ENCODE measurements at places on chromosomes 7 and 10.

DNA sequence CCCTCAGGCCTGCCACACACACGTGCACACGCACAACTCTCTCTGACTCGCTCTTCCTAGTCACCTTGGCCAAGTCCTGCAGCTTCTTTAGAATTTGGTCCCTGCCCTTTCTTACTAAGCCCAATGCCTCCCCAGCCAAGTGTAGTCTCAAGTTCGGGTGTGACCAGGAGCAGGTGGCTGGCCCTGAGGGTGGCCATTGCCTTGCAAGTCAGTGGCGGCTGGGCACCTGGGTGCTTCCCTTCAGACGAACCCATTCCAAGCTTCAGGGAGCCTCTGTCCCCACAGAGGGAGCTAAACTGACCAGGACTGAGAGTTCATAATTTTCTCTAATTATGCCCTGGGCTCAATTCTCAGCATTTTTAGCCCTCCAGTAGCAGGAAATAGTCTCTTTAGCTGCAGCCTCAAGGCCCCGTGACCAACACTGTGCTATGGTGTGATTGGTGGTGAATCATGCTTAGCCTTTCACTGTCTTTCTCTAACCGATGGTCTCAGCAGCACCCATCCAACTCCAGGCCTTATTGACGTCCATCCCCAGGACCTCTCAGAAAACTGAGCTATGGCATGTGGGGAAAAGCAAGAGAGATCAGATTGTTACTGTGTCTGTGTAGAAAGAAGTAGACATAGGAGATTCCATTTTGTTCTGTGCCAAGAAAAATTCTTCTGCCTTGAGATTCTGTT lies 34.7 kb upstream of the FXYD4 start:
- no peak for DNase-seq

DNA sequence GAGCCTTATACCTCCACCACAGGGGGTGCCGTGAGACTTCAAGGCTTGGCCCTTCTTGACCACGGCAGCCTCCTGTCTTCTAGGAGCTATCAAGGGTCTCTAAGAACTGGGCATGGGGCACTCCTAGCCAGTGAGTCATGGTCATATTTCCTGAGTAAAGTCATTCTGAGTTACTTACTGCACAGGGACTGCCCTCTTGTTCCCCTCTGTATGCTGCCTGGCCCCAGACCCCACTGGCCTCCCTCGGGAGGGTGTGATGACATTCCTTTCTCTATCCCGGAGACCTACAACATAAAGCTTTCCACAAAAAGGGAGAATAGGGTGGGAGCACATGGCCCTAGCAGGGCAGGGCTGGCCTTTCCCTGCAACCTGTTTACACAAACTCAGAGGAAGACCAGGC lies 21.4 kb downstream of the DPCD start:
- no peak for DNase-seq

GRCh38 chr10:986881-987619 lies 1.2 kb upstream of the GTPBP4 start:
- no peak for DNase-seq

GRCh38 chr10:133224756-133225372 lies 5.2 kb upstream of the UTF1 start:
- DNase-seq: no peak

DNA sequence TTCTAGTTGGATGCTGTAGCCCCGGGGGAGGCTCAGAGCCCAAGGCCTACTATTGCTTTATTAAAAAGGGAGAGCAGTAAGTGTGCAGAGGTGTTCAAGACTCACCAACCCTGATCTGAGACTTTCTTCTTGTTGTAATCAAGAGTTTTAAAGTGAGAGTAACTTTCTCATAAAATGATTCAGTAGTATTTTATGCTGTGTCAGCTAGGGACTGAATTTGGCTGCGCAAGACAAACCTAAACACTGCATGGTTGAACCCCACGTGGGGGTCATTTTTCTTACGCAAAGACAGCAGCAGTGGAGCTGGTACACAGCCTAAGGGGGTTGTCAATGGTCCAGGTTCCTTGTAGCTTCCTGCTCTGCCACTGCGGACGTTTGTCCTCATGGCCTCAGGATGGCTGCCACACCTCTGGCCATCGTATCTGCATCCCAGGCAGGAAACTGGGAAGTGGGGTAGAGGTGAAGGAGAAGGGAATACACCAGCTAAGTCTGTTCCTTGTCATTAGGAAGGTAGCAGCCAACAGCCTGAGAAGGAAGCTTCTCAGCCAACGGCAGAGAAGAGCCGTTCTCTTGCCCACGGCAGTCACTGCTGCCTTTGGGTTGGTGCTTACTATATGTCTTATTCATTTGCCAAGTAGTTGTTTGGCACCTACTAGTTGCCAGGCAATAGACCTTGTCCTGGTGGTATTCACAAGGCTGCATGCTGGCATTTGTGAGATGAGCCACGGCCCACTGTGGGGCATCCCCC lies 44.7 kb downstream of the ELFN1 start:
- DNase-seq: no peak

DNA sequence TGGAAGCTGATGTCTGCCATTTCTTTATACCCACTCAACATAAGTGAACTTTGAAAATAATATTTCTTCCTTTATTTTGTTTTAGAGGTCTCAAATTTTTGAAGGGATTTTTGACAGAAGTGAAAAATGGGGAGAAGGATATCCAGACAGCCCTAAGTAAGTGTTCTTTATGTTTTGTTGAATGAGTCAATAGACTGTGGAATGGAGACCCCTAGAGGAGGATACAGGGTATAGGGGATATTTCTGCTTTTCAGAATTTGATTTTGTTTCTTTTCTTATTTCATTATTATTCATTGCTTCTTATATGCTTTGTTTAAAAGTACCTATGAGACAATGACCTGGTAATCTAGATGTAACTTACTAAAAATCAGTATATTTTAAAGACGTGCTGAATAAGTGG lies 34.4 kb downstream of the PLEKHA8 start:
- no peak for DNase-seq

- no peak for DNase-seq
Measured at GRCh38 chr7:95340491-95340890, 16.2 kb upstream of the PON1 start.

DNA sequence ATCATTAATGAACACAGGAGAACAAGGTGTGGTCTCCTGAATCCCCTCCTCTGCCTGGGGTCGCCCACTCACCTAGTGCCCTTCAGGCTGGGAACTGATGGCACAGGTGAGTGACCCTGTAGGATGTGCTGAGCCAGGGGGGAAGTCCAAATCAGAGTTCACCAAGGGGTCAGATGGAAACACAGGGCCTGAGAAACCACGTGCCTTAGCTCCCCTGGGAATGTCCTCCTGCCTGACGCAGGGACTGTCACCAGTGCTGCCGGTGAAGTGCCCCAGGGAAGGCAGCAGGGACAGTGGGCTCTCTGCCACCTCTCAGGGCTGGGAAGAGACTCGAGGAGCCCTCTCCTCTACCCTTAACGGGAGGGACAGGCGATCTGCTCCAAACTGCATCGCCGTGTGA lies 5.8 kb upstream of the PYROXD2 start:
- no peak for DNase-seq

GRCh38 chr7:157502701-157503111 lies 165.9 kb downstream of the DNAJB6 start:
- no peak for DNase-seq

GRCh38 chr10:130715686-130716670 lies 579.8 kb downstream of the GLRX3 start:
- no peak for DNase-seq

- DNase-seq: no peak
Measured at GRCh38 chr7:37445064-37445723, 3.5 kb downstream of the ELMO1 start.

GRCh38 chr10:62433181-62433692 lies 59.1 kb downstream of the ZNF365 start:
- peak; percentile 39 for DNase-seq

- DNase-seq: no peak
Measured at GRCh38 chr7:22584179-22584578, 84.2 kb upstream of the STEAP1B start.

DNA sequence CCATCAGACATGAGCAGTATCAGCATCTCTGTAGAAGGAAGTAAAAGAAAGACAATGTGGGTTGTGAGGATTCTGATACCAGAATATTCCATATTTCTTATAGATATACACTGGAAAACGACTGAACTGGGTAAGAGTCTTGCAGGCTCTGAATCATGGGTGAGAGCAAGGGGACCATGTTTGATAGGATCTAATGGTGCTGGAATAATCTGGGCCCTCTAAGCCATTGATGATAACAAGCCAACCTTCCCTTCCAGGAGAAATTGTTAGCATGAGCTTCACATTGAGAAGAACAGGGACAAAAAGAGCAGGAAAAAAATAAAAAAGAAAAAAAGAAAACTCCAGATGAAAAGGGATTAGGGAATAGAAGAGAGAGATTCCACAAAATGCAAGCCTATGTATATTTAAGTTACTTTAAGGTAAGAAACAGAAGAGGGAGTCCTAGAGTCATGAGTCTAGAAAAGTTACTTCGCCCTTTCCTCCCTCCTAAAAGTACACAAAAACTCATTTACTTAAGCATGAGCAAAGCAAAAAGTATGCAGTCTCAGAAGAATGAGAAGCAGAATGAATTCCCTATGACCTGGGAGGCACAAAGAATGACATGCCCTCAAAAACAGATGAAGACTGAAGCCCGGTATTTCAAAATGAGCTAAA lies 181.9 kb downstream of the TMEM26 start:
- no peak for DNase-seq

- DNase-seq: no peak
Measured at GRCh38 chr7:13312307-13312706, 624.9 kb downstream of the ARL4A start.

DNA sequence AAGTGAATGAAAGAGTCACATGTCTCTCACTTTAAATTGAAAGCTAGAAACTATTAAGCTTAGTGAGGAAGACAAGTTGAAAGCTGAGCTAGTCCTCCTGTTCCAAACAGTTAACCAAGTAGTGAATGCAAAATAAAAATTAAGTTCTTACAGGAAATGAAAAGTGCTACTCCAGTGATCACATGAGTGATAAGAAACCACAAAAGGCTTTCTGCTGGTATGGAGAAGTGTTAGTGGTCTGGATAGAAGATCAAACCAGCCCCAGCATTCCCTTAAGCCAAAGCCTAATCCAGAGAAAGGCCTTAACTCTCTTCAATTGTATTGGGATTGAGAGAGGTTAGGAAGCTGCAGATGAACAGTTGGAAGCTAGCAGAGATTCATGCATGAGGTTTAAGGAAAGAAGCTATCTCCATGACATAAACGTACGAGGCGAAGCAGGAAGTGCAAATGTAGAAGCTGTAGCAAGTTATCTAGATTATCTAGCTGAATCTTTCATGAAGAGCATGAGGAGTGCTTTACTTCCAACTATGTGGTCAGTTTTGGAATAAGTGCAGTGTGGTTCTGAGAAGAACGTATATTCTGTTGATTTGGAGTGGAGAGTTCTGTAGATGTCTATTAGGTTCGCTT lies 261.6 kb downstream of the MDFIC start:
- no peak for DNase-seq

GRCh38 chr7:30862995-30863705 lies 48.5 kb upstream of the AQP1 start:
- no peak for DNase-seq

DNA sequence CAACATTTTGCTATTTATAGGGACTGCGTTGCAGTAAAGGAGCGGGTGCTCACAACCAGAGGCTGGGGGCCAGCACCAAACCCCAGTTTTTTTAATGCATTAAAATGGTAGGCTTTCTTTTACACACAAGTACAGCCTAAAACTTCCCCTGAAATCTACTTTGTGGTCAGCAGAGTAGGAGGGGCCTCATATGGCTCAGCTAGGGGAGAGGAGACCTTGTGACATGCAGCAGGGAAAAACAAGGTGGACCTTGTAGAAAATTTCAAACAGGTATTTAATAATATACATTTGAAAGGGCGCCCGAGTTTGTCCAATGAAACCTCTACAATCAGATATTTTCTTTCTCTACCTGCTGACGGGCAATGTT lies 1.4 kb downstream of the CCDC136 start:
- no peak for DNase-seq

GRCh38 chr7:117673367-117673766 lies 193.5 kb downstream of the CFTR start:
- no peak for DNase-seq

DNA sequence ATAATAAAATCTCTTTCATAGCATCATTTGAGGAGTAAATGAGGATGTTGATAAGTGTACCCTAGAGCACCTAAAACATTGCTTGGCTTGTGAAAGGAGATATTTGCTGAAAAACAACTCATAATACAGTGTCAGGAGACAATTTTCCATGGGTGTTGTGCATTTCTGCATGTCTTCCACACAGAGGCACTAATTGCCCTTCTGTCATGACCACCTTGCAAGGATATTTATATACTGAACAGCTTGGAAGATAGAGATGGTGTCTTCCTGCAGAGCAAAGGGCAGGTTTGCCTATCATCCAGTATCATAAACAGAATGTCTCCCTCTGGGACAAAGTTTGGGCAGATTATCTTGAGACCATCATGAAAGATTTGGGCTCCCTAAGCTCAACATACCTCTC lies 495.2 kb upstream of the LRRN3 start:
- no peak for DNase-seq

DNA sequence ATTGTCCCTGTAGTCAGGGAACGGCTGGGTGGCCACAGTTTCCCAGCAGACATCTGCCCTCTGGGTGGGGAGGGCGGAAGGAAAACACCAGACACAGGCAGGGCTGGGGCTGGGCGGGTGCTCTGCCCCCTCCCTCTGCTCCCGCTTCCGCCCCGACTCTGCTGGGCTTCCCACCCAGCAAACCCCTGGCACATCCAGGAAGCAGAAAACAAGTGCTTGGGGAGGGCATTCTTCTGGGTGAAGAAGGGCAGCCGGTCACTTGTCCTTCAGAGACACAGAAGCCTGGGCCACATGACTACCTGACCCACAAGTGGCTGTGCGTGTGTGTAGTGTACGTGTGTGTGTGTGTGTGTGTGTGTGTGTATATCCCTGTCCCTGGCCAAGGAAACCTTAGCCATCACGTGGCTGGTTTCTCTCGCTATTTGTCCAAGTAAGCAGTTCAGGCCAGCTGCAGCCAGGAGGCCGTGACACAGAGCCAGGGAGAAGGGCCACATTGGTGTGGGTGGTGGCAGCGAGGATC lies 77.9 kb downstream of the ZMIZ1 start:
- no peak for DNase-seq

DNA sequence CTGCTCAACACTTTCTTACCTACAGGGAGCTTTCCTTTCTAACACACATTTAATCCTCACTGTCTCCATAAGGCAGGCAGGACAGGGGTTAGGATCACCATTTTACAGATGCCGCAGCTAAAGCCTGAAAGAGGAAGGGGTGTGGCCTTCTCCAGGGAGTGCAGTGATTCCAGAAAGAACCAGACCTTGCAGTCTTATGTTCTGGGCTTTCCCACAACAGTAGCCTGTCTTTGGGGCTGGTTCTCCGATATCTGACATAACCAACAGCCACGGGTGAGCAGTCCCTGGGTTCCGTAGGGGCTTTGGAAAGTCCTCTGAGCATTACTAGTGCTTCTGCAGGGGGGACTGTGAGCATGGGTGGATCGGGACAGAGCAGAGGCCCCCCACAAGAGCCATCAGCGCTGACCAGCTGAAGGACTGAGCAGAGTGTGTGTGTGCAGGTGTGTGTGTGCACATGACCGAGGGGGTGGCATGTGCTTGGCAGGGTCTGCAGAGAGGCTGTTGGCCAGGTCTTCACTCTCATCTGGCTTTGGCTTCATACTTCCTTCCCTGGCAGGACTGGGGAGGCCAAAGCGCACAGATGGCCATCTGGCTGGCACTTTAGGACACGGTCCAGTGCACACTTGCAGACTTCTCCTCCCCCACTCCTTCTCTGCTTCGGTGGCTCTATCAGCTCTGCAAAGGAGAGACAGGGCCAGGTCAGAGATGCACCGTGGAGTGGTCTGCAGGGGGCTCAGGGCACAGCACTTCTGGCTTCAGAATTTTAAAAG lies 400.3 kb downstream of the RPS24 start:
- DNase-seq: no peak

- DNase-seq: no peak
Measured at GRCh38 chr7:106255246-106255645, 29.5 kb downstream of the NAMPT start.

GRCh38 chr10:19728376-19728775 lies 87.9 kb upstream of the PLXDC2 start:
- DNase-seq: no peak
